T follicular helper cell (primary cell): ENCODE measurements at places on chromosomes 13 and 19.

DNA sequence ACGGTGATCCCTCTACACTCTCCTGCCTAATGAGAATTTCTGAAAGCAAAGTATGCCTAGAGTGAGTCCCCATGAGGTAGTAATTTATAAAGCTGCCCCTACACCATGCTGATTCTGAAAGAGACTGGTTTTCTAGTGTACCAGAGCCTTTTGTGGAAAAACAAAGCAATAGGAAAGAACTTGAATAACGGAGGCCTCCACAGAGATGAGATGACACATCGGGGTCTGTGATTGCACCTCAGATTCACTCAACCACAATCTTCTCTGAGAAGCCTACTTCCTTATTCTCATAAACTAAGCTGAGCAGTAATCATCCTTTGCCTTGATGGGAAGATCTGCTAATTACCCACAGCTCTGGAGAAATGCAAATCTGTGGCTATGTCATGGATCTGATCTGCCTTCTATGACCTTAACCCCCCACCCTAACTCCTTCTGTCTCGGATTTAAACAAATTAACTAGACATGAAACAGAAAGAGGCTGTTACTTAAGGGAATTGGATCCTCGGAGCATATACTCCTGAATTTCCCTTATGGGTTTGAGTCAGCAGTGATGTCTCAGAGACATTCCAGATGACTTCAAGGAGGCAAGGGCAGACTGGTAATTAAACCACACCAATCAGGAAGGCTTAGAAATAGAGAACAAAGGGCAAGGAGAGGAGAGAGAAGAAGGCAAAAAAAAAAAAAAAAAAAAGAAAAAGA, 128.0 kb downstream of the DCT start:
- DNase-seq, result no peak

- DNase-seq, result peak; percentile 46
Measured at GRCh38 chr19:3224346-3225168, at the start of gene CELF5. CELF5 (plus strand) TSS chr19:3224661; CDS start chr19:3224740, 79 bp downstream.

DNA sequence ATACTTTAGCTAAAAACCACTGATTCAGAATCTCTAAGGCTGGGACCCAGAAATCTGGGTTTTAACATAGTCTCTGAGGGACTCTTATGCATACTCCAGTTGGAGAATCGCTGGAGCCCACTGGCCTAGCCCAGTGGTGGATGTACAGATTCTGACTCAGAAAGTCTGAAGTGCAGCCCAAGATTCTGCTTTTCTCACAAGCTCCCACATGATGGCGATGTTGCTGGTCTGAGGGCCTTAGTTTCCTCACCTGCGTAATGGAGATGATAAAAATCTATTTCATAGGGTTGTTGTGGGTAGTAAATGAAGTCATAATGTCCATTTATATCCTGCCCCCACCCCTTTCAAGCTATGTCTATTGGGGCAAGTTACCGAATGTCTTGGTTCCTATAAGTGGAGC, 7.7 kb upstream of the CDADC1 start:
- peak; percentile 15 for DNase-seq

- no peak for DNase-seq
Measured at GRCh38 chr13:65343898-65344663, 1886.1 kb downstream of the PCDH9 start.

- DNase-seq, result no peak
Measured at GRCh38 chr19:54612428-54612827, 17.9 kb upstream of the LILRB1 start.

DNA sequence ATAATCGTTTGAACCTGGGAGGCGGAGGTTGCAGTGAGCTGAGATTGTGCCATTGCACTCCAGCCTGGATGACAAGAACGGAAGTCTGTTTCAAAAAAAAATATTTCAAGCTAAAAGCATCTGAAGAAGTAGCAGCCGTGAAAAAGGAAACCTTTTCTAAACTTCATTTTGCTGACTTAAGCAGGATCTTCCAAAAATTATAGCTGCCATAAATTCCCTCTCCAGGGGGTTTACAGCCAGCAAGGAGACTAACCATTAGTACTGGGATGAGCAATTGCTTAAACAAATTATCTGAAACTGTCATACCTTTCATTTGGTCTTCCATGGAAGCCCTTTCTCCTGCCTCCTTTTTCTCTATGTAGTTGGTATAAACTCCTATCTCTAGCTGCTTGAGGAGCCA, 69.9 kb upstream of the TSC22D1 start:
- DNase-seq, result no peak

- no peak for DNase-seq
Measured at GRCh38 chr13:99093997-99094396, 106.7 kb upstream of the UBAC2 start.

GRCh38 chr19:18278521-18279265, 2.7 kb downstream of the JUND start:
- peak; percentile 55 for DNase-seq

DNA sequence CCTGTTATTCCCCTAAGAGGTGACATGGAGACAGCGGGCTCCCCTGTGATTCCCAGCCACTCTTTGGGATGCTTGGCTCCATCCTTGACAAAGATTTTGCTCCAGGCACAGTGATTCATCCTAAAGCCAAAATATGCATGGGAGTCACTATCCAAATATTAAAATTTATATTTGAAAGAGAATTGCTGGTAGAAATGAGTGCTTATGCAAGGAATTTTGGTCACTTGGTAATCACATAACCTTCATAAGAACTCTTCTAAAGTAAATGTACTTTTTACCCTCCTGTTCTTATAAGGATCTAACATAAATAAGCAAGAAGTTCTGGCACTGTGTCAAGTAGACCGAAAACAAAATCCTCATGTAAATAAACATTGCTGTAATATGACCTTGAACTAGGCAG, 385.8 kb downstream of the ITGBL1 start:
- no peak for DNase-seq

- DNase-seq, result no peak
Measured at GRCh38 chr13:84972907-84973306, 826.3 kb downstream of the SLITRK6 start.

DNA sequence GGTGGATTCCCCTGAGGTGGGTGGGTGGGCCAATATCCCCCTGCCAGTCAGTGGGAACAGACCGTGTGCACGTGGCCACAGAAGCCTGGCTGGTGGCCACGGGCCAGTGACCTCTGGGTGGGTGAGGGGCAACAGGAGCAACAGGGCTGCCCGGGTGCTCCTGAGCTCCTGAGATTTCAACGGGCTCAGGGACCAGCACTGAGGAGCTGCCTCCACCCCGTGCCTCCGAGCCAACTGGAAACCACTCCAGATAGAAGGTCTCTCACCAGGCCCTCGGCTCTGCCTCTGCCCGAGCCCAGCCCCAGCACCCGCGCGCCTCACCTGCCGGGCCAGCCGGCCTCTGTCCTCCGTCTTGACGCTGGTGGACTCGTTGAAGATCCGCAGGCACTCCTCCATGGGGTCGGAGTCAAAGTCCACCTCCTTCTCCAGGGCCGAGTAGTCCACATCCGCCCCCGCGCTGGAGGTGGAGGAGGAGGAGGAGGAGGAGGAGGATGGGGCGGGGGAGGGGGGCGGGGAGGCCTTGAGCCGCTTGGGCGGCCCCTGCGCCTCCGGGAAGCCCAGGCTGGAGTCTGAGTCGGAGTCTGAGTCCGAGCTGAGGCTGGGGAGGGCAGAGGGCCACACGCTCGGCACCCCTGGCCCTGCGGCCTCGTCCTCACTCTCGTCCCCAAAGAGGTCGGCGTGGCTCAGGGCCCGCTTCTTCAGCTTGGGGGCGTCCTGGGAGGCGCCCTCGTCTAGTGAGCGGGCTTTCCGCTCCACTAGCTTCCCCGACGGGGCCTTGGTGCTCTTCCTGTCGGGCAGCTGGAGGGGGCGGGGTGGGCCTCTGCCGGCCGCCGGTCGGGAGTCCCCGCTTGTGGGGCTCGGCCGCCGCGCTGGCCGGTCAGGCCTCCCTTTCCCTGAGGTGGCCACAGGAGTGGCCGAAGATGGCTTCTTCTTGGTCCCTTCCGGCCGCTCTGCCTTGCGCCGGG, 14.8 kb upstream of the ATP8B3 start:
- DNase-seq, result no peak

GRCh38 chr13:44879452-44880058, 109.7 kb downstream of the NUFIP1 start:
- no peak for DNase-seq

GRCh38 chr13:62626771-62627170, 1211.1 kb upstream of the PCDH20 start:
- DNase-seq, result no peak

DNA sequence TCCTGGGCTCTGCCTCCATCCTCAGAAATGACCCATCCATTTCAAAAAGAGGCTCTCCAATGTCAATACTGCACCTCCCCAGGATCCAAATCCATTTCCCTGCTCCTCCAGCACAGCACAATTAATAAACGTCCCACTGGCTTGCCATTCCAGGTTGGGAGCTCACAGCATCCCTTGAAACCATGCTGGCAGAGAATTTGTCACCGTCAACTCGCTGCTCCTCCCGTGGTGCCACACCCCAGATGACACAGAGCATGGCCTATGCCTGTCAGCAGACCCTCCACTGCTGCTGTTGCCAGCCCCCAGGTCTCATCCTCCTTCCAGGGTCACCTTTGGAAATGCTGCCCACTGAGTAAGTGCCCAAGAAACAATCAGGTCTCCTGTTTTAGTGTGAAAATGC, 53.0 kb upstream of the UQCRFS1 start:
- no peak for DNase-seq

DNA sequence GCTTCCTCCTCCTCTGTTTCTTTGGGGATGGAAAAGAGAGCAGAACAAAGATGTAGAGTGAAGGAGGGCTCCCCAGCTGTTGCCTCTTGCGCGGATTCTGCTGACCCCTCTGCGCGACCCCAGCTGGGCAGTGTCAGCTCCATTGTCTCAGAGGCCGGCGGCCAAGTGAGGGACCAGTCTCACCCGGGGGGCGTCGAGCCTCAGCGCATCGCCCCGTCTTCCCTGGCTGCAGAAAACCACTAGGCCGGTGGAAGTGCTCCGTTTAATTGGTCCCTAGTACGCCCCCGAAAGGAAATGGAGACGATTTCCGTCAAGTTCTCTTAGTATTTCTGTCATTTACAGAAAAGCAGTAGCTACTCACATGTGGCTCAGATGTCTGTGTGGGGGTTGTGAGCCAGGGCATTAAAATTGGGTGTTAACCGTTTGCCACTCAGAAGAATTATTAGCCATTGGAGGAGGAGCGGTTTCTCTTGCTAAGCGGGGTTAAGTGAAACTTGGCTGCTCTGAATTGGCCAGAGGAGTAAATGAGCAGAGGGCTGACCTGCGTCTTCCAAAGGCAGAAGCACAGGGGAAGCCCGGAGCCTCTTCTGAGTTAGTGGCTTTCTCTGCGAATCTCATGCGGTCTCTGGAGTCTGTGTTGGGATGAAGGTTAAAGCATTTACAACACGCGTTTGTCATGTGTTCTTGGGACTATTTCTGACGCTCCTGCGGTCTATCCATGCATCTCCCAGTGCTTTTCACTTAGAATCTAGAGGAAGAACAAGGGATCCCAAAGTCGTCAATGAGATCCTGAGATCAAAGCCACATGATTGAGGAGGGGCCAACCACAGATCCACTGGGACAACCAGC, 132.8 kb upstream of the MYO16 start:
- no peak for DNase-seq

DNA sequence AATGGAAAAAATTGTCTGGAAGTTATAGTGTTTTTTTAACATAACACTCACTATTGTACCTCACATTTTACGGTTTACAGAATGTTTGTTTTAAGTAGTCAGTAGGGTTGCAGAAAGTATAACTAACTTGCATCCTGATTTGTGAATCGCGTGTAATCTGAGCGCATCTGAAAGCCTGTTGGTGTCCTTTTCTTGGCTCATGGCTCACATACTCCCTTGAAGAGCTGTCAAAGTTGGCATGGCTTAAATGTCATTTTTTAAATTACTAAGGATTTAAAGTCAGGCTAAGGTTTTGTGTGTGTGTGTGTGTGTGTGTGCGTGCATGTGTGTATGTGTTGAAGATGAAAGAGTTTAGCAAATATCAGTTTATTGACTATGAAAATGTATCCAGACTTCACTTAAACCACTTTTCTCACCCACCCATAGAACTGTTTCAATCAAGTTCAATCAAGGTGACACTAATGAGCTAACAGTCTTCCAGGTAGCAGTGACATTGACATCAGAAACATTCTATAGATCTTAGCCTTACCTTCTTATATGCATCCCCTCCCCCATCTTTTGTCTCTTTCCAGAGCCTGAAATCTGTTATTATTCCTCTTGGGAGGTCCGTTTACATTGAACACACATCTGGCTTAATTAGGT, 480.4 kb upstream of the SGCG start:
- no peak for DNase-seq

DNA sequence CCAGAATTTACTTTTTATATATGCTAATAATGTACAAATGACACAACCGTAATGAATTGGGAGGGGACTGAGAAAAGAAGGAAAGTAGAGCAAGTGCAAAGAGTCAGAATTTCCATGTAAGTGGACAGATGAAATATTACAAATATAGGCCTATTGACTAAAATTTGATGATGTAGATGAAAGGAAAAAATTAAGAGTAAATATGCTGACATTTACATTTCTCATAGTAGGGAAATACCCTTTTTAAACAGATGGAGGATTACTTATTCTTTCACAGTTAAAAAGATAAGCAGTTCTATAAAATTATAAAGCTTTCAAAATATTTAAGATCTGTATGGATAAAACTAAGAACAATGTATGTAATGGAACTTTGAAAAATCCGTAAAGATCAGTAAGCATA, 185.4 kb downstream of the NBEA start:
- DNase-seq, result no peak

- DNase-seq, result no peak
Measured at GRCh38 chr13:43331672-43332071, 308.3 kb downstream of the DNAJC15 start.

DNA sequence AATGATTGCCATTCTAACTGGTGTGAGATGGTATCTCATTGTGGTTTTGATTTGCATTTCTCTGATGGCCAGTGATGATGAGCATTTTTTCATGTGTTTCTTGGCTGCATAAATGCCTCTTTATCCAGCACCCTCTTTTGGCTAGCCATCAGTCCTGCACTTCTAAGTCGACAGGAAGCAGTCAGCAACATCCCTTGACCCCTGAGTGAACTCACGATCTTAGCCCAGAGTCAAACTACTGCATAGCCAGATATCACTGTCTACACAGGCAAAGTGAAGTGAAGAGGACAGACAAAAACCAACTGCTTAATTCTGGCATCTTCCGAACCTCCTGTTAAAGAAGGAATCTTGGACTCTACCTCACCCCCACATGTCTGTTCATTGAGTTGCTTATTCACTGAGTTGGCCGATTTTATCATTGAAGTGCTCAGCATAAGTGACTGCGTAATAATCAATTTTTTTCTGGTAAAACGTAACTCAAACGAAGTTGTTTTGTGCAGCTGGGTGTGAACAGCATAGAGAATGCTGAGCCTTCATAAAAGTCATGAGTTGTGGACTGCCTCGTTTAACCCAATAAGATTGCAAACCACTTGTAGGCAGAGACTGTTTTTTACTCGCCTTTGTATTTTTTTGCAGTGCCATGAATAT, 304.2 kb downstream of the COG6 start:
- DNase-seq, result no peak

GRCh38 chr13:26400545-26400944, 146.6 kb downstream of the CDK8 start:
- no peak for DNase-seq

- DNase-seq, result no peak
Measured at GRCh38 chr19:31285744-31286143, 63.5 kb downstream of the TSHZ3 start.
